ENCODE measurements at places on chromosomes 5 and 9.

- DNase-seq, result peak; percentile 23
These were observed 33.2 kb downstream of the ANKRA2 start for GRCh38 chr5:73532195-73532594.

DNA sequence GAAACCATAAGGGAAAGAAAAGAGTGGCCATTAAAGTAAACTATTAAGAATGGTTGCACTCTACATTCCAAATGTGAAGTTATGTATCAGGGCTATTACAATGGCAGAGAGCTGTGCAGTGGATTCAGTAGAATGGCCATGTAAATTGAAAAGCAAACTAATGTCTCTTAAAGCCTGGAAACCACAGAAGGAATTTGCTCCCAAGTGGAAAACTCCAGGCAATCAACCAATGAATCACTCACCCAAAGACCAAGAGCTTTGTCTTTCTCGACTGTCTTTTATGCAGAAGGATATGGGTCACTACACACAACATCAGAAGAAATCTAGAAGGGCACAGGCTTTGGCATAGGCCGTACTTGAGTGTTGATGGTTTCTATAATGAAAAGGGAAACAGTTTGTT is 114.9 kb downstream of the TLE1 start:
- DNase-seq, result no peak

DNA sequence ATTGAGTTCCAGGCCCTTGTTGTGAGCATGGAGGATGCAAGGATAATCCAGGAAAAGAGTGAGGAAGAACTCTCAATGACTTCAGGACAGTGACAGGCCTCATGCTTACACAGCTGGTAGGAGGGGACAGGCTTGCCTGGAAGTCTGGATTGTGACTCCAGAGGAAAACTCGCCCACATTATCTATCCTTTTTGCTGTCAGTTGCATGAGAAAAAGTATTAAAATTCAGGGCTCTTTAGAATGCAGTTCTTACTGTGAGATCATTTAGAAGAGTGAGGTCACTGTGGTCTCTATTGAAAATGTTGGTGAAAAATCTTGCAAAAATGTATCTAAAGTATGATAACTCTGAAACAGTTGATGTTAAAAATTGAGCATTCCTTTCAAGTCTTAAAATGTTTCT is 30.5 kb downstream of the NTRK2 start:
- DNase-seq, result no peak

DNA sequence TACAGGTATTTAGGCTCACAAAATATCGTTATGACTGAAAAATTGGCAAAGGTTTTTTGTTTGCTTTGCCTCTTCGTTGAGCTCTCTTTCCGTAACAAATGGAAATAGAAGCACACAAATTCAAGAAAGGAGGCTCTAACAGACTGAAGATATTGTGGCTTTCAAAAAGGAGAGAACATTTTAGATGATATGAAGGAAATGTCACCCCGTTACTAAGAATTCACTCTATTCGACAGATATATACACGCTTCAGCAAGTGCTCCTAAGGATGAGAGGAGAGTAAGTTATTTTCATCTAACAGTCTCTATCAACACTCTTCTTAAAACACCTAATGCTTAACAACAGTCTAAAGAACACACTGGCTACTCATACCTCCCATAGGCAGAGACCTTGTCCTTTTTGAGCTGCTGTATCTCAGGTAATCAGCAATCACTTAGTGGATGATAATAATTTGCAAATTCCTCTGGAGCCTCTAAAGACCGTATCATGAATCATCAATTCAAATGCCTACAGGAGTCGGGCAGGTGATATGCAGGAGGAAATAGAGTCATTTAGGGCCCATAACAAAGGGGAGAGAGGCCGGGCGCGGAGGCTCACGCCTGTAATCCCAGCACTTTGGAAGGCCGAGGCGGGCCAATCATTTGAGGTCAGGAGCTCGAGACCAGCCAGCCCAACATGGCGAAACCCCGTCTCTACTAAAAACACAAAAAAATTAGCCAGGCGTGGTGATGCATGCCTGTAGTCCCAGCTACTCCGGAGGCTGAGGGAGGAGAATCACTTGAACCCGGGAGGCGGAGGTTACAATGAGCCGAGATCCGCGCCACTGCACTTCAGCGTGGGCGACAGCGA is 1.4 kb upstream of the HSDL2 start:
- peak; percentile 7 for DNase-seq

GRCh38 chr9:70573308-70573707 is 158.9 kb upstream of the KLF9 start:
- DNase-seq, result no peak

Measured in stimulated activated effector memory CD8-positive, alpha-beta T cell treated with anti-CD3 and anti-CD28 coated beads, Interleukin-12 subunit alpha, Interleukin-12 subunit beta, amount 100 ng/mL, for 72 hours (primary cell).